ENCODE measurements at places on chromosomes 13 and 19. TPM values are rescaled to one million over a fixed set of nuclear protein-coding genes. Genes with fewer than 3 reads are reported as not detected.

GRCh38 chr19:41175801-41176777, 16.9 kb upstream of the CYP2S1 start:
- peak; percentile 40 for DNase-seq
- H3K4me3 ChIP-seq: no peak overlapping the region
- no peak overlapping the region for H3K27ac ChIP-seq
- no peaks in the 10 kb centered on the region for H3K27me3 ChIP-seq
- H3K36me3 ChIP-seq: no peaks in the 10 kb centered on the region

DNA sequence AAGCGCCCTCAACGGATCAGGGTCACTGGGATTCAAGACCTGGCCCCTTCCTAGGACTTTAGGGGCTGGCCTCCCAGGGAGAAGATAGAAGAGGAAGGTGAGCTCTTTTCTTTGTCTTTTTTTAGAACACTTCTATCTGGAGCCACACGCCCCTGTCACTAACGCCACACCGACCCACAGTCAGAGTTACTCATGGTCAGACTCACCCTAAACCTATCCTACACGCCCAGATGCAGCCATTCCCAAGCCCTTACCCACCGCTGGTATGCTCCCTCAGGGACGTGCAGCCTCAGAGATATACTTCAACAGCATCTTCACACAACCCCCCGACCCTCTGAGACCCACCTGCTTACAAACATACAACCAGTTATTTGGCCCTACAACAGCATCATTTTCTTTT, 29.9 kb upstream of the MUC16 start:
- no peak overlapping the region for H3K27ac ChIP-seq
- no peaks in the 10 kb centered on the region for H3K4me1 ChIP-seq
- H3K4me3 ChIP-seq: no peak overlapping the region
- H3K27me3 ChIP-seq: no peaks in the 10 kb centered on the region

- no peaks in the 10 kb centered on the region for H3K36me3 ChIP-seq
- DNase-seq: no peak
- no peak overlapping the region for H3K27ac ChIP-seq
Measured at GRCh38 chr13:85586422-85586831, 212.8 kb downstream of the SLITRK6 start.

- H3K4me1 ChIP-seq: no peaks in the 10 kb centered on the region
- no peaks in the 10 kb centered on the region for H3K36me3 ChIP-seq
- no peak overlapping the region for H3K4me3 ChIP-seq
- no peaks in the 10 kb centered on the region for H3K27me3 ChIP-seq
- H3K27ac ChIP-seq: no peak overlapping the region
Measured at GRCh38 chr13:27991881-27992280, 3.4 kb upstream of the URAD start.

- DNase-seq: no peak
- no peaks in the 10 kb centered on the region for H3K36me3 ChIP-seq
- no peak overlapping the region for H3K4me3 ChIP-seq
- H3K27ac ChIP-seq: no peak overlapping the region
- H3K27me3 ChIP-seq: no peaks in the 10 kb centered on the region
Measured at GRCh38 chr19:38559428-38560401, 58.0 kb downstream of the MAP4K1 start.

- H3K27ac ChIP-seq: no peak overlapping the region
- H3K4me3 ChIP-seq: no peak overlapping the region
- no peak for DNase-seq
Measured at GRCh38 chr19:54532528-54532927, 29.9 kb downstream of the LAIR2 start.

GRCh38 chr13:100917011-100917410, 242.4 kb upstream of the TMTC4 start:
- no peaks in the 10 kb centered on the region for H3K36me3 ChIP-seq
- H3K4me1 ChIP-seq: no peaks in the 10 kb centered on the region
- no peak overlapping the region for H3K4me3 ChIP-seq
- no peaks in the 10 kb centered on the region for H3K27me3 ChIP-seq
- no peak overlapping the region for H3K27ac ChIP-seq

GRCh38 chr19:14370169-14370939, 10.9 kb upstream of the ADGRE5 start:
- DNase-seq: no peak
- peak overlapping the region; percentile 97 for H3K27ac ChIP-seq
- H3K4me3 ChIP-seq: no peak overlapping the region
- no peaks in the 10 kb centered on the region for H3K36me3 ChIP-seq
- no peaks in the 10 kb centered on the region for H3K27me3 ChIP-seq

- no peaks in the 10 kb centered on the region for H3K36me3 ChIP-seq
- no peak overlapping the region for H3K4me3 ChIP-seq
- no peak overlapping the region for H3K27ac ChIP-seq
- H3K4me1 ChIP-seq: no peaks in the 10 kb centered on the region
Measured at GRCh38 chr13:109275139-109275745, 511.1 kb downstream of the IRS2 start.

Gene ADAMTS10
- 67.3 TPM for total RNA-seq

Gene PCDH17
- total RNA-seq: 27.6 TPM
